Activated T-helper 9 cell treated with anti-CD3 and anti-CD28 coated beads, Interleukin-2, amount 50 U/mL, for 16 hours (primary cell): ENCODE measurements at places on chromosomes 3 and 15.

DNA sequence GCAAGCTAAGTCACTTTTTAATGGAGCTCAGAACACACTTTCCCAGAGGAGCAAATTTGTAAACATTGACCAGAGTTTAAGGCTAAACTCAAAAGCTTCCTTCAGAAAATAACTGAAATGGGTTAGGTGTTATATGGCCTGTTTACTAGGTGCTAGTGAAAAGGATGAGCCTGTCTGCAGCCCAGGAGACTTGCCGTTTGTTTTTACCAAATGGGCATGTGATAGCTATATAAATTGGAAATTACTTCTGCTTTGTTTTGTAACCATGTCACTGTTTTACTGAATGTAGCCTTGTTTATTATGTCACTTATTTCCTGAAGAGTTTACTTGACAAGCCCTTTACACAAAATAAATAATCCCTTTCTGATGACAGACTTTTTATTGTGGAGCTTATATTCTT lies 109.4 kb upstream of the THSD4 start:
- no peak for DNase-seq

DNA sequence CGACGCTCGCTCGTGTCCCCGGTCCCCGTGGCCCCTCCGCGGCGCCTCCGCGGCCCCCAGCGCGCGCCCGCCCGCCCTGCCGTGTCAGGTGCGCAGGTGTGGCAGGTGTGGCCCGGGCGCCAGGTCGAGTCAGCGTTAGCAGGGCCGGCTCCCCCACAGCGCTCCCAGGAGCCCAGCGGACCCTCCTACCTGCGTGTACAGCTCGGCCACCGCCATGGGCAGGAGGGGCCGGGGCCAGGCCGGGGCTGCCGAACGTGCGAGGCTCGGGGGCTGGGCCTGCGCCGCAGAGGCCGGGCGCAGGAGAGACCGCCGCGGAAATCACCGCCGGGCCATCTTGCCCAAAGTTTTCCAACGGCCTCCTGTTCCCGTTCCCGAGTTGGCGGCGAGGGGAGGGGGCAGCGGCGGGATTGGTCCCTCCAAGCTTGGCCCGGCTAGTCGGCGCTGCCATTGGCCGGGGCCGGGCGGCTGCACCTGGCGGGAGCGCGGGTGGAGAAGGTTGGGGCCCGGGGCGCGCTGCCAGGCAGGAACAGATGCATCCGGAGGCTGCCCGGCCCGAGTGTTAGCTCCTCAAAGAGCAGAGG lies at the start of gene MYO5C:
Gene MYO5C, minus strand, starts transcription at position 384 of the 581 bp plus-strand sequence. Its CDS starts 168 bp downstream, at position 216.
- DNase-seq = no peak

GRCh38 chr15:68593341-68593740 lies 14.5 kb downstream of the CORO2B start:
- no peak for DNase-seq

- no peak for DNase-seq
These were observed 267.0 kb downstream of the ZBTB20 start for GRCh38 chr3:114880078-114880477.

GRCh38 chr15:43085921-43086320 lies 19.9 kb downstream of the UBR1 start:
- DNase-seq = no peak

GRCh38 chr3:36991923-36992805 lies 767 bp downstream of the EPM2AIP1 start:
- DNase-seq = no peak

GRCh38 chr15:98914626-98915025 lies 93.0 kb downstream of the PGPEP1L start:
- DNase-seq = no peak

- no peak for DNase-seq
These were observed 14.6 kb downstream of the LSG1 start for GRCh38 chr3:194657439-194657838.

DNA sequence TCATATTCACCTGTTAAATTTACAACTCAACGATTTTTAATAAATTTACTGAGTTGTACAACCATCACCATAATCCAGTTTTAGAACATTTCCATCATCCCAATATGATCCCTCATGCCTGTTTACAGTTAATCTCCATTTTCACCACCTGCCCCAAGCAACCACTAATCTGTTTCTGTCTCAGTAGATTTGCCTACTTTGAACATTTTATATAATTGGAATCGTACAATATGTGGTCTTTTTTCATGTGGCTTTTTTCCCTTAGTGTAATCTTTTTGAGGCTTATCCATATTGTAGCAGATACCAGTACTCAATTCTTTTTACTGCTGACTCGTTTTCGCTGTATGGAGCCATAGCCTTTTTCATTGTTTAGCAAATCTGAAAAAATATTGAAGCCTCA lies 123.3 kb upstream of the STT3B start:
- no peak for DNase-seq

DNA sequence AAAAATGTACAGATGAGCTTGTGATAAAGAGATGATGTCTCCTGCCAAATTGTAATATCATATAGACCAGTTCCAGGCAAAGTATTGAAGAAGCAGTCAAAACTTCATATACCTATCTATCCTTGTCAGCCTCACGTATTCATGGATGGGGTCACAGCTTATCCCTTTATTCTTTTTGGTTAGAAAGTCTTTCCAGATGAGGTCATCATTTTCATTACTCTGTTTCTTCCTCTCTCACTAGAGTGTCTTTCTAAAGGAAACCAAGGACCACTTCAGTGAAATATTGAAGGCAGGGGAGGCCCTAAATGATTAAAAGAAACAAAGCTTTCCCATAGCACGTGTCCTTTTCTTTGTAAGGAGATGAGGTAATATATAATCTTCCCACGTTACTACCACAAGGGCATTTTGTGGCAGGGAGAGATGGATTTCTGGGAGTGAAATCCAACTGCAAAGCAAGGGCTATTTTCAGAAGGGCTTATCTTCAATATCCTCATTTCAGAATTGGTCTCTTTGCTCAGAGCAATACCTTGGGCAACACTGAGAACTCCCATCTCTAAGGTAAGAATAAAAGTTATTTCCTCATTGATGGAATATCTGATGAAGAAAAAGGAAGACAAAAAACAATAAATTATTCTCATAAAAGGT lies 260.2 kb downstream of the TIGIT start:
- DNase-seq = no peak

GRCh38 chr3:123365450-123366143 lies 83.3 kb downstream of the ADCY5 start:
- no peak for DNase-seq

- no peak for DNase-seq
These were observed 5.9 kb upstream of the ITPKA start for GRCh38 chr15:41487802-41488201.

GRCh38 chr3:12828751-12829150 lies 12.6 kb downstream of the RPL32 start:
- no peak for DNase-seq

- DNase-seq = no peak
These were observed 225.6 kb downstream of the TBL1XR1 start for GRCh38 chr3:176971613-176972174.

DNA sequence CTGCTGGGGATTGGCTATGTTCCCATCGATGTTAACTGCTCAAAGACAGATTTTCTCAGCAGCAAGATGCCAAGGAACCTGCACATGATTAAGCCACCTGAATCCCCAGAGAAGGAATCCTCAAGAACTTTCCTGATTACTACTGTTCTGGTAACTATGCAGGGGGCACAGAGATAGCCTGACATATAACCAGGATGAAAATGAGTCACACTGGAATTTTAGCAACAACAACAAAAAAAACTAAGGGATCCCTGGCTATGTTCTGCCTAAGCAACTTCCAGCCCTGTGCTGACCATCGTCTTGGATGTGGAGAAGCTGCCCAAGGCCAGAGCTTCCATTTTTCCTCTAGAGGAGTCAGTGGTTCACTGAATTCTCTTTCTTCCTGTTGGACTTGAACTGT lies 13.8 kb downstream of the RIOX2 start:
- DNase-seq = no peak

DNA sequence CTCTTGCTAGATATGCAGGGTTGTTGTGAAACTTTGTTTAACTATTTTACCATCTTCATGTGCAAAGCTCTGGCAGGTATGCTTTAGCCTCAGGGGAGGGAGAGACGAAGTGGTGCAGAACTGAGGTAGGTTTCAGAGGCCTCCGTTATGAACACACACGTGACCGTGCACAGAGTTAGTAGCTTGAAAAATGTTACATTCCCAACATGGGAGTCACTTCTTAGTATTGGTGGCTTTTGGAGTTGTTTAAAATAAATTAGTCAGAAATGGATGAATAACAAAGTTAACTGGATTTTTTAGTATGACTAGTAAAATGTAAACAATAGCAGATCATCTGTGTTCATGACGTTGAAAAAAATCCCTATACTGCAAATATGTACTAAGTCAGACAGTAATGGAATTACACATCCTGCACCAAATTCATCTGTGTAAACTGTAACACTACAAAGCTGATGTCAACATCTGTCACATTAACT lies 279.6 kb downstream of the KLF13 start:
- no peak for DNase-seq

GRCh38 chr3:154050216-154050615 lies 71.0 kb upstream of the ARHGEF26 start:
- DNase-seq = no peak

DNA sequence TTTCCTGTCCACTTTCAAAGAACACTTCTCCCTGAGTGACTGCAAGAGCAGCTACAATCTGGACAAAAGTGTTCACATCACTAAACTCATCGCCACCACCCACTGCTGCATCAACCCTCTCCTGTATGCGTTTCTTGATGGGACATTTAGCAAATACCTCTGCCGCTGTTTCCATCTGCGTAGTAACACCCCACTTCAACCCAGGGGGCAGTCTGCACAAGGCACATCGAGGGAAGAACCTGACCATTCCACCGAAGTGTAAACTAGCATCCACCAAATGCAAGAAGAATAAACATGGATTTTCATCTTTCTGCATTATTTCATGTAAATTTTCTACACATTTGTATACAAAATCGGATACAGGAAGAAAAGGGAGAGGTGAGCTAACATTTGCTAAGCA lies 1.8 kb downstream of the CCRL2 start:
- no peak for DNase-seq

GRCh38 chr3:20069178-20069532 lies 28.9 kb downstream of the KAT2B start:
- no peak for DNase-seq

DNA sequence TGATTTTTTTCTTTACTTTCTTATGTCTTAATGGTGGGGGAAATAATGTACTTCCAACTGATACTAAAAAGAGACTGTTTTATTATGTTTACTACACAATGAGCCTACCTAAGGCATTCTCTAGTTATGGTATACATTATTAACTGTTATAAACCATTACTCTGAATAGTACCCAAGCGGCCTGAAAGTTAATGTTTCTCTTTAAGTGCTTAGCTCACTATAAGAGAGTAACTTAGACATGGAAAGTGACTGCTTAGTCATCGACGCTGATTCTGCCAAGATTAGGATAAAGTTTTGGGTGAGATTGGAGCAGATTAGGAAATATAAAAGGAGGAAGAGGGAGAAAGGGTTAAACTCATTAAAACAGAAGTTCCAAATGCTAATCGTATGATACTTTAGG lies 365.0 kb downstream of the NLGN1 start:
- DNase-seq = no peak

- no peak for DNase-seq
These were observed 59.4 kb downstream of the LDHAL6B start for GRCh38 chr15:59266028-59266427.

GRCh38 chr3:136311968-136312367 lies 61.8 kb downstream of the PCCB start:
- no peak for DNase-seq

DNA sequence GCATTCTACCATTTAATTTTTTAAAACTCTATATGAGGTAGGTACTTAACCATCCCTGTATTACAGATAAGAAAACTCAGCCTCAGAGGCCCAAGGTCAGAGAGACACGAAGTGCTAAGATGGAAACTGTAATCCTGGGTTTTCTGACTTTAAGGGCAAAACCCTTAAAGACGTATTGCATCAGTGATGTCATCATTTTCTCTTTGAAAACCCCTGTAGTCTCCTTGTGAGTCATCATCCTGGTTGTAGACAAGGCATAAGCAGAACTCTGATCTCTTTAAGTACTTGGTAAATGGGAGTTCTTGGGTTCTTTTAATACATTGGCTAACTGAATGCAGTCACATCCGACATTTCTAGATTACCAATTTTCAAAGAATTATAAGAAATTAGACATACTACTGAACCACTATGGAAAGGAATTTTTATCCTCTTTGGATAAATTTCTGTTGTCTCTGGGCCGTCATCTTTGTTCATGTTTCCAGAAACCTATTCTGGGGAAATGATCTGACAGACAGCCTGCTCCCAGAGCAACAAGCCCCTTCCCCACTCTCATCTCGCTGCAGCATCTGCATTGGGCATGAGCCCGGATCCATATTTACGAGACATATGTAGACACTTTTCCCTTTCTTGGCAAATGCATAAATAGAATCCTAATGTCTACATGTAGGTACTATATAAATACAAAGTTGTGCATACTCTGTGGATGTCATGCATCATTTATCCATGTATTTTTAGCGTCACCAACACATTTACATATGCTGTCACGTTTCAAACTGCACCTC lies 48.7 kb upstream of the MDFIC2 start:
- no peak for DNase-seq

DNA sequence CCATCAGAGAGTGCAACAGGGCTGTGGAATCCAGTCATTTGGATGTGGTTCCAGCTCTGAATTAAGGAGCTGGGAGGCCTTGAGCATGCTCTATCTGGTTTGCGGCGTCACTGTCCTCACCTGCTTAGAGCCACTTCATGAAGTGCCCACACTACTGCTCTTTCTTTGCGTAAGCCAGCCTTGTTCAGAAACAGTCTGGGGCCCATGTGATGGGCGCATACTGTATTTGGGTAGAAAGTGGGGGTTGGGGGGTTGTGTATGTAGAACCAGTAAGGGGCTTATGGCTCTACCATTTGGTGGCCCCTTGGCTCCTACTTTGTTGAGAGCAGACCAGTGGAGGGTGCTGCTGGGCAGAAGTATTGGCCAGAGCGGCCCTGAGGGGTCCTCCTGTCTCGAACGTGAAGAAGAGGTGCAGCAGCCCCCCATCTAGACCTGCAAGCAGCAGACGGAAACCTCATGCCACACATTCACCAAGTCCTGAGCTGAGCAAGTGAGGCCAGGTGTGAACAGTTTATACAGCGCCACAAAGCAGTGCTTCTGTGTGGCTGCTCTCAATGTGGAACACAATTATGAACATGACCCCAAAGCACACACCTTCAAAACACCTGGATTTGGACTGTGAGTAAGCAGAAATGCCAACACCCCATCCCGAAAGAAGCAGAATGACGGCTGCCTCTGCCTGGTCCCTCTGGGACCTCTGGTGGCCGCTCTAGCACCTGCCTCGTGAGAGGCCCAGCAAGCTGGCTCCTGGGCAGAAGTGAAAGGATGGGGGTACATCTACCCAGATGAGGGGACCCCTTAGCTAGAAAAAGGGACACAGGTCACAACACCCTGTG lies 26.6 kb downstream of the SRPRB start:
- DNase-seq = no peak

GRCh38 chr3:26280517-26280916 lies 342.1 kb upstream of the LRRC3B start:
- DNase-seq = no peak

GRCh38 chr15:44443515-44443914 lies 16.1 kb downstream of the CTDSPL2 start:
- no peak for DNase-seq

DNA sequence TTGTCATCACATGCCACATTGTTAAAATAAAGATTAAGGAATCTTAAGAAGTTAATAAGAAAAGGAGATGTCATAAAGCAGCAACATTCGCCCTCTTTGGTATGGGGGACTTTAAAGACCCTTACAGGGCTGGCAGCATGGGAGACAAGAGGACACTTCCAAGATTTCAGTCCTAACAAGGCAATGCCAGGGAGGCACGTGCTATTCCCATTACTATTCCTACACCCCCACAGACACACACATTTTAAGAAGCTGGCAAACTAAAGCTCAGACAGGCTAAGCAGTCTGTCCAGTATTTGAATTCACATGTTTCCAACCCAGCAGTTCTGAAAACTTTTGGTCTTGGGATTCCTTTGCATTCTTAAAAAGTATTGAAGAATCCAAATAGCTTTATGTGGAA lies 80.8 kb downstream of the WDR49 start:
- no peak for DNase-seq
